ENCODE measurements at places on chromosomes 5 and 9.

GRCh38 chr5:128904805-128905567, 60.3 kb upstream of the SLC27A6 start:
- no peak for DNase-seq

- DNase-seq: no peak
Measured at GRCh38 chr9:134532084-134532483, 109.5 kb upstream of the COL5A1 start.

DNA sequence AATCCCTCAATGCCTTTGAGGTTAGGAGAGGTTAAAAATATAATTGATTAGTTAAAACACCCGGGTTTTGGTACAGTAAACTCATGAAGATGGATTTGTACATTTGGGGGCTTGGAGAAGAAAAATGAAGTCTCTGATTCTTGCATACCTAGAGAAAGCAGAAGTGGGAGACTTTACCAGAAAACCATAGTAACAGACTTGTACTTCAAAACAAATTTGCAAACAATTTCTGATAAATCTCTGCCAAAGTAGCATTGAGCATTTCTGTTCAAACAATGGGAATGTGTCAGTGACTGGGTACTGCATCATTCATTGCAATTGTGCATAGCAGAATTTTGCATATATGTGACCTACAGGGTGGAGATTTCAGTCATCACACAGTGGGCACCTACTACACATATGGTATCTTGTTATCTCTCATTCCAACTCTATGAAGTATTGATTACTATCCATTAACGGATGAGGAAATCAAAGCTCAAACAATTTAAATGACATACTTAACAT, 256.9 kb downstream of the PLK2 start:
- DNase-seq: no peak

DNA sequence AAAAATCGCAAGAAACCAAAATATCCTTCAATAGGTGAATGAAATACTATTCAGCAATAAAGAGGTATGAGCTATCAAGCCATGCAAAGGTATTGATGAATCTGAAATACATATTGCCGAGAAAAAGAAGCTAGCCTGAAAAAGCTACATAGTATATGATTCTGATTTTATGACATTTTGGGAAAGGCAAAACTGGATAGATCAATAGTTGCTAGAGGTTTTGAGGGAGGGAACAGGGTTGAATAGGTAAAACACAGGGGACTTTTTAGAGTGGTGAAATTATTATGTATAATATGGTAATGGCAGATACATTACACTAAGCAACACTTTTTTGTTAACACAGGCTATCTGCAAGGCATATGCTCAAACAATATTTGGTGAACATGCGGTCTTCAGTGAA, 327.6 kb upstream of the ADAMTSL1 start:
- no peak for DNase-seq

GRCh38 chr9:70988551-70988950, 132.9 kb downstream of the TRPM3 start:
- DNase-seq: no peak

DNA sequence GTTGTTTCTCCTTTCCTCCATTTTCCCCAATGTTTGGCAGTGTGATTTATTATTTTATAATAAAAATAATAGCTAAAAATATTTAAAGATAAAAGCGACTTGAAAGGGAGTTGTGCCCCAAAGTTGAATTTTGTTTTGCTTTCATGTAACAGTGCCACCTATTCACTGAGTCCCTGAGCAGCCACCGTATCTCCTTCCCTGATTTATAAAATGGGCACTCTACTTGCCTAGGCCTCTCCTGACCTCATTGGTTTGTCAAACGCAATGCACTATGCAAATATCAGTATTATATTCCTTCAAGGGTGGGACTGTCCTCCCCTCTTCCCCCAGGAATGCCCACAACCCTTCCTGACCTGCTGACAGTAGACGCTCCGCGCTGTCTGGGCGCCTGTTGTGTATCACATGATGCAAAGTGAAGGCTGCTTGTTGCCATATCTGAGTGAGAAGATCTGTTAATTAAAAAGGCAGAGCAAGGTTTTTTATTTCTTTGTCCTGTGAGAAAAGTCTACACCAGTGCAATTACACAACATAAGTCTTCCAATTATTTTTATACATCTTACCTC, 81.4 kb downstream of the TTC39B start:
- no peak for DNase-seq

DNA sequence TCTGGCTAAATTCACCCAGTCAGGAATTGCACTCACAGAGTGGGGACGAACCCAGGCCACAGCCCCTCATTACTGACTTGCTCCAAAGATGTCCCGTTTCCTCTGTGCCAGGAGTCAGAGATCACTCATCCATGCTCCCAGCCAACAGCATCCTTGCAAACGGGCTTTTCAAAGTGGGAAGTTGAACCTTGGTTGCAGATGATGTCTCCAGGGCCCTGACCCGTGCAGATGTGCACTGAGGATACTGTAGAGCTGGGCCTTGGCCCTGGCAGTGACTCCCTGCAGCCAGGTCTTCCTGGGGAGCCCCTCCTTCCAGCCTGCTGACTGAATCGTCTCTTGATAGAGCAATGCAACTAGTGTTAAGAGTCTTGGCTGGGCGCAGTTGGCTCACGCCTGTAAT, 22.3 kb downstream of the TCF7 start:
- peak; percentile 65 for DNase-seq

- no peak for DNase-seq
Measured at GRCh38 chr9:101242651-101243050, 142.2 kb downstream of the BAAT start.

- no peak for DNase-seq
Measured at GRCh38 chr9:70696694-70697335, 282.4 kb upstream of the KLF9 start.

GRCh38 chr9:28050941-28051340, 477.7 kb upstream of the C9orf72 start:
- DNase-seq: no peak

DNA sequence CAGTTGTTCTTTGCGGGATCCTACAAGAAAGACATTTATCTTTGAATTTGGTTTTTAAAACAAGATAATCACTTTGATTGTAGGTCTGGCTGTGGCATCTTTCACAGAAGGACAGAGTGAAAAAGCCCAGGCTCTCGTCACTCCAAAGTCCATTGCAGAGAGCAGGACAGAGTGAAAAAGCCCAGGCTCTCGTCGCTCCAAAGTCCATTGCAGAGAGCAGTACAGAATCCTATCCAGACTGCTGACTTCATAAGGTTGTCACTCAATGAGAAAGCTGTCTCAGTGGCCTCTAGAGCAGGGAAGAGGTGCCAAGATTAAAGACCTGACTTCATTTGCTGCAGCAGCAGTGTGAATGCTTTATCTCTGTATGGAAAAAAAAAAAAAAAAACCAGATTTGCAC, 16.3 kb upstream of the GPX8 start:
- DNase-seq: no peak

GRCh38 chr9:8188723-8189407, 389.3 kb upstream of the DMAC1 start:
- no peak for DNase-seq

- DNase-seq: no peak
Measured at GRCh38 chr5:131355971-131356528, 92.2 kb downstream of the CDC42SE2 start.

Measured in activated CD8-positive, alpha-beta memory T cell treated with anti-CD3 and anti-CD28 coated beads for 24 hours (primary cell).